Right renal pelvis (tissue), 4 donors: ENCODE measurements at places on chromosomes 12 and 14. TPM values are rescaled to one million over a fixed set of nuclear protein-coding genes. Genes with fewer than 3 reads are reported as not detected.

LHX5 gene
- polyA plus RNA-seq, result not detected

KLHDC1 gene
- 6.6 TPM for polyA plus RNA-seq

- no peak for DNase-seq
These were observed 85.2 kb downstream of the ETV6 start for GRCh38 chr12:11734580-11735180.

- no peak for DNase-seq
These were observed 103.0 kb downstream of the SAMD4A start for GRCh38 chr14:54669721-54670561.

GRCh38 chr14:93691042-93691780 lies 97.1 kb downstream of the PRIMA1 start:
- DNase-seq, result no peak

GRCh38 chr14:103314496-103315277 lies 19.4 kb upstream of the EIF5 start:
- no peak for DNase-seq

PIGH gene
- 45.5 TPM for polyA plus RNA-seq

A2M gene
- polyA plus RNA-seq, result 210 TPM

DNA sequence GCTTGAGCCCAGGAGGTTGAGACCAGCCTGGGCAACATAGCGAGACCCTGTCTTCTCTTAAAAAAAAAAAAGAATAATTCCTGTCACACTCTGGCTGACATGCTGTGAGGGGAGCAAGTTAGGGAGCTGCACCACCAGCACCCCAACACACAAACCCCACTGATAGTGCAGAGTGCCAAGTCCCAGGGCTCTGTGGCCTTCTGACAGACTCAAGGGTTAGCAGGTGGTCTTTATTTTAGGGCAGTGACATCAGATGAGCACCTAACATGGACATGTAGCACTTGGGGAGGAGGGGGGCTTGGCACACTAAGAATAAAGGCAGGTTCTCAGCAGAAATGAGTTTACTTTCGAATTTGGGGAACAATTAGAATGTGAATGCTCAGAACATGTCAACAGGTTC lies 6.8 kb downstream of the USP5 start:
- no peak for DNase-seq

GRCh38 chr12:46360908-46361666 lies 11.5 kb downstream of the SLC38A2 start:
- DNase-seq, result no peak
